ENCODE measurements at places on chromosomes 11 and 22. TPM values are rescaled to one million over a fixed set of nuclear protein-coding genes. Genes with fewer than 3 reads are reported as not detected.

The MRGPRX3 gene
- not detected for total RNA-seq

The PRR14L gene
- 63.6 TPM for total RNA-seq

The CCDC116 gene
- total RNA-seq = 0.51 TPM

The ADSL gene
- total RNA-seq = 172 TPM

The ZC3H12C gene
- total RNA-seq = 7.5 TPM

The HDAC10 gene
- total RNA-seq = 62.2 TPM

The OR51I2 gene
- not detected for total RNA-seq

The CCDC34 gene
- total RNA-seq = 12.7 TPM

DNA sequence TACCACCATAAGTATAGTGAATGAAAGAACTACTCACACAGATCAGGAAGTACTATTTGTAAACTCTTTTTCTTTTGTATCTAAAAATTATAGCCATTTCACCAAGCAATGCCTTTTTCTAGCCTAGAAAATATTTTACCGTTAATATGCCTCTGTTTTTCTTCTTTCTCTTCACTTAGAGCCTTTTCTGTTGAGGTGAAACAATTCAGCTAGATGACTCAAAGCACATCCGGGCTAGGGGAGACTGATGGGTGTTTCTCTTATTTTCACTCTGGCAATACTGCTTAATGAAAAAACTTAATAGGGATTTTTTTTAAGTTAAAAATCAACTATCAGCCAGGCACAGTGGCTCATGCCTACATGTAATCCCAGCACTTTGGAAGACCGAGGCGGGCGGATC lies 93.3 kb downstream of the SGSM3 start:
- H3K4me3 ChIP-seq = peak overlapping the region; percentile 98
- H3K27me3 ChIP-seq = no peaks in the 10 kb centered on the region
- H3K36me3 ChIP-seq = peaks cover 18% of the 10 kb centered on the region
- peaks cover 44% of the 10 kb centered on the region for H3K4me1 ChIP-seq

GRCh38 chr22:20793748-20794649 lies 20.1 kb downstream of the SERPIND1 start:
- H3K27ac ChIP-seq = no peak overlapping the region
- no peak overlapping the region for H3K4me3 ChIP-seq
- H3K4me1 ChIP-seq = no peaks in the 10 kb centered on the region
- no peak for DNase-seq
- H3K27me3 ChIP-seq = no peaks in the 10 kb centered on the region

DNA sequence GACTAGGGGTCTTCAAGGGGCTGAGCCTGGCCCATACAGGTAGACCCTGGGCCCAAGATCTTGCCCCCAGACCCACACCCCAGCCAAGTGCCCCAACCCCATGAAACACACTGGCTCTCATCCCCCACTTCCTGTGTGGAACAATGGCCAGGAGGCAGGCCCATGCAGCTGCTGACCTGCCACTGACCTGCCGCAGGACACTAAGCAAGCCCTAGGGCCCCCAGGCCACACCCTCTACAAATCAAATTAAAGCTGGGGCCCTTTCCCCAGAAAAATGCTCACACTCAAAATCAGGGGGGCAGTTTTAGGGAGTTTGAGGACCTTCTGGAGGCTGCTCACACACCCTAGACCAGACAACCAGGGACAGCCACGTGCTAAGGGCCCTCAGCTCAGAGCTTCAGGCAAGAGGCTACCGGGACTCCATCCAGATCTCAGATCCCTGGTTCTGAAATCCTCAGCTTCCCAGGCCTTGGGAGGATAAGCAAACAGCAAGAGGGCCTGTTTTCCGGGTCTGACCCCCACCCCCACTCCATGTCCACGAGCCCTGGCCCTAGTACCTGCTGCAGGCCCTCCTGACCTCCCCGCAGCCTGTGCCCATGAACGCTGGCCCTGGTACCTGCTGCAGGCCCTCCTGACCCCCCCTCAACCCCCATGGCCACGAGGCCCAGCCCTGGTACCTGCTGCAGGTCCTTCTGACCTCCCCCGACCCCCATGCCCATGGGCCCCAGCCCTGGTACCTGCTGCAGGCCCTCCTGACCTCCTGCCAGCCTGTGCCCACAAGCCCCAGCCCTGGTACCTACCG lies 10.0 kb downstream of the CARD10 start:
- no peaks in the 10 kb centered on the region for H3K36me3 ChIP-seq
- H3K27ac ChIP-seq = no peak overlapping the region
- no peak for DNase-seq
- peaks cover 5% of the 10 kb centered on the region for H3K27me3 ChIP-seq

GRCh38 chr11:2795491-2795991 lies 90.0 kb downstream of the CDKN1C start:
- peaks cover 3% of the 10 kb centered on the region for H3K27me3 ChIP-seq
- no peak overlapping the region for H3K4me3 ChIP-seq
- H3K4me1 ChIP-seq = no peaks in the 10 kb centered on the region
- no peak for DNase-seq
- H3K36me3 ChIP-seq = no peaks in the 10 kb centered on the region

- no peaks in the 10 kb centered on the region for H3K27me3 ChIP-seq
- peak; percentile 86 for DNase-seq
- H3K27ac ChIP-seq = no peak overlapping the region
- H3K4me1 ChIP-seq = no peaks in the 10 kb centered on the region
- H3K4me3 ChIP-seq = no peak overlapping the region
These were observed 243.9 kb upstream of the SYN3 start for GRCh38 chr22:33302049-33302545.

DNA sequence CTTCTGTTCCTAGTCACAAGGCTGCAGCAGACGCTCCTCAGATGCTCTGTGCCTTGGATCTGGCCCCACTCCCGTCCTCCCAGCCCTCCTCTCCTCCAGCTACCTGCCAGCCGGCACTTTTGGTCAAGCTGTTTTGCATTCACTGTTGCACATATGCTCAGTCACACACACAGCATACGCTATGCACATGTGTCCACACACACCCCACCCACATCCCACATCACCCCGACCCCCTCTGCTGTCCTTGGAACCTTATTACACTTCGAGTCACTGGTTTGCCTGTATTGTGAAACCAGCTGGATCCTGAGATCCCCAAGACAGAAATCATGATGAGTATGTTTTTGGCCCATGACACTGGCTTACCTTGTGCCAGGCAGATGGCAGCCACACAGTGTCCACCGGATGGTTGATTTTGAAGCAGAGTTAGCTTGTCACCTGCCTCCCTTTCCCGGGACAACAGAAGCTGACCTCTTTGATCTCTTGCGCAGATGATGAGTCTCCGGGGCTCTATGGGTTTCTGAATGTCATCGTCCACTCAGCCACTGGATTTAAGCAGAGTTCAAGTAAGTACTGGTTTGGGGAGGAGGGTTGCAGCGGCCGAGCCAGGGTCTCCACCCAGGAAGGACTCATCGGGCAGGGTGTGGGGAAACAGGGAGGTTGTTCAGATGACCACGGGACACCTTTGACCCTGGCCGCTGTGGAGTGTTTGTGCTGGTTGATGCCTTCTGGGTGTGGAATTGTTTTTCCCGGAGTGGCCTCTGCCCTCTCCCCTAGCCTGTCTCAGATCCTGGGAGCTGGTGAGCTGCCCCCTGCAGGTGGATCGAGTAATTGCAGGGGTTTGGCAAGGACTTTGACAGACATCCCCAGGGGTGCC lies 109.8 kb downstream of the BCR start:
- peaks cover 2% of the 10 kb centered on the region for H3K4me1 ChIP-seq
- DNase-seq = peak; percentile 87
- peak overlapping the region; percentile 45 for H3K27ac ChIP-seq
- no peak overlapping the region for H3K4me3 ChIP-seq

- H3K4me1 ChIP-seq = peaks cover 3% of the 10 kb centered on the region
- H3K4me3 ChIP-seq = no peak overlapping the region
- H3K27ac ChIP-seq = no peak overlapping the region
- H3K36me3 ChIP-seq = no peaks in the 10 kb centered on the region
- DNase-seq = no peak
These were observed 92.4 kb upstream of the TMEM45B start for GRCh38 chr11:129723146-129723760.

DNA sequence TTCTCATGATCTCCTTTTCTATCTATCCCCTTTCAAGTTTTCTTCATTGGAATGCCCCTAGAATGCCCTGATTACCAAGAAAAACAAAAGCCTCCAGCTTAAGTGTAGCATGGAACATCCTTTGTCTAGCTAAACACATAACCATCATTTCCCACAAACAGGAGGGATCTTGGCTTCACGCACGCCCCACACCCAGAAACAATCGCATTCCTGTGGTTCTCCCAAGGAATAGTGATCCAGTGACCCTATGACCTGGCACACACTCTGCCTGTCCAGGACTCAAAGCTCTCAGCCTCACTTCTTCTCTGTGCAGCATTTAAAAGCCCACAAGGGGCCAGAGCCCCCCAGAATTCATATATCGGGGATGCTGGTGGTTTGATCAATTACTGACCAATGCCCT lies 9.3 kb upstream of the POU2AF1 start:
- no peak overlapping the region for H3K27ac ChIP-seq
- H3K27me3 ChIP-seq = no peaks in the 10 kb centered on the region
- no peak for DNase-seq
- H3K36me3 ChIP-seq = peaks cover 8% of the 10 kb centered on the region
- peaks cover 11% of the 10 kb centered on the region for H3K4me1 ChIP-seq

- no peaks in the 10 kb centered on the region for H3K36me3 ChIP-seq
- H3K27ac ChIP-seq = no peak overlapping the region
- DNase-seq = no peak
- H3K4me3 ChIP-seq = no peak overlapping the region
These were observed 224.3 kb downstream of the OR4A5 start for GRCh38 chr11:54930930-54931329.

- peaks cover 6% of the 10 kb centered on the region for H3K4me1 ChIP-seq
- no peak overlapping the region for H3K4me3 ChIP-seq
These were observed 906.1 kb upstream of the RAG2 start for GRCh38 chr11:37504060-37504611.

- no peaks in the 10 kb centered on the region for H3K36me3 ChIP-seq
- DNase-seq = no peak
- no peaks in the 10 kb centered on the region for H3K27me3 ChIP-seq
- no peak overlapping the region for H3K27ac ChIP-seq
- H3K4me3 ChIP-seq = no peak overlapping the region
- no peaks in the 10 kb centered on the region for H3K4me1 ChIP-seq
These were observed 55.2 kb downstream of the FLRT1 start for GRCh38 chr11:64090806-64091516.

GRCh38 chr11:118514103-118514502 lies 13.2 kb upstream of the TTC36 start:
- peak overlapping the region; percentile 30 for H3K27ac ChIP-seq
- peaks cover 57% of the 10 kb centered on the region for H3K36me3 ChIP-seq
- no peaks in the 10 kb centered on the region for H3K27me3 ChIP-seq
- DNase-seq = peak; percentile 63
